Left ventricle myocardium inferior (tissue), 1 donor: ENCODE measurements at places on chromosomes 4 and X.

GRCh38 chrX:94051926-94052325 is 377.9 kb downstream of the FAM133A start:
- DNase-seq, result no peak

DNA sequence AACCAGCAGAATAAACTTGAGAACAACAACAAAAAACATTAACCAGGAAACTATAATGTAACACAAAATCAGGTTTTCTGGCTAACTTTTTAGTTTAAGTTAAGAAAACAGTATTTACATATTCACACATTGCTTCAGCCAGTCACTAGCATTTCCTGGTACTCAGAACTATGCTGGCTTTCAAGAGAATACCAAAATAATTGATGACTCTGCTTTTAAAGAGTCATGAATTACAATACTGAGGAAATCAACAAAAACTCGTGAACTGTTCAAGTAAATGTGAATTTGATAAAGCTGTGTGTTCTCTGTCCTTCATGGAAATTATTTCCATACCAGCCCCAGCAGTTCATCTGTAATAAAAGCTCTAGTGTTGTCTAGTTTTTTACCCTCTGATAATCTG is 27.4 kb downstream of the PRSS12 start:
- DNase-seq, result no peak

- no peak for DNase-seq
Observed at GRCh38 chrX:1162119-1162916, 50.1 kb downstream of the CRLF2 start.

- no peak for DNase-seq
Observed at GRCh38 chr4:121408-122084, 2.8 kb upstream of the ZNF718 start.

- no peak for DNase-seq
Observed at GRCh38 chr4:125663896-125664767, 349.4 kb downstream of the FAT4 start.

DNA sequence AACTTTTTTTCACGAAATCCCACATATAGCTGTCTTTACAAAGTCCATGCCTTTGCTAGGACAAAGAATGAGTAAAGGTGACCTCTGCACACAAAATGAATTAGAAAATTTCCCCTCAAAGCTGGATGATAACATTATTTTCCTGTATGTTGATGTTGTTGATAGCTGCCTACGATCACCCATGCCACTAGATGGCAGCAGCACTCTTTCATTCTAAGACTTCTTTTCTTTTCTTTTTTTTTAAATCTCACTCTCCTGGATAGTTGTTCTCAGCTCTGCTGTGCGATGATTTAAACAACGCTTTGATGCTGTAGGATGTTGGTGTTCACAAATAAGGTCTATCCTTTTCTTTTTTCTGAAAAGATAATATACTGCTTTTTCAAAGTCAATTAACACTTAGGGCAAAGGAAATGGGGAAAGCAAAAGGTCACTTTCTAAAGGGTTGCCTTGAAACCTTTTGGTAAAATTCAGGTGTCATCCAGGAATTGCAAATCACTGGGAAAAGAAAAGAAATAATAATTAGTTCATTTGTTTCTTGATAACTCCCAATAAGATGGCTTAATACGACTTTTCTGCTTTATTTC is 266.8 kb downstream of the C4orf33 start:
- DNase-seq, result peak; percentile 16
